AG08396 (cell line): ENCODE measurements at places on chromosomes 5 and 9.

DNA sequence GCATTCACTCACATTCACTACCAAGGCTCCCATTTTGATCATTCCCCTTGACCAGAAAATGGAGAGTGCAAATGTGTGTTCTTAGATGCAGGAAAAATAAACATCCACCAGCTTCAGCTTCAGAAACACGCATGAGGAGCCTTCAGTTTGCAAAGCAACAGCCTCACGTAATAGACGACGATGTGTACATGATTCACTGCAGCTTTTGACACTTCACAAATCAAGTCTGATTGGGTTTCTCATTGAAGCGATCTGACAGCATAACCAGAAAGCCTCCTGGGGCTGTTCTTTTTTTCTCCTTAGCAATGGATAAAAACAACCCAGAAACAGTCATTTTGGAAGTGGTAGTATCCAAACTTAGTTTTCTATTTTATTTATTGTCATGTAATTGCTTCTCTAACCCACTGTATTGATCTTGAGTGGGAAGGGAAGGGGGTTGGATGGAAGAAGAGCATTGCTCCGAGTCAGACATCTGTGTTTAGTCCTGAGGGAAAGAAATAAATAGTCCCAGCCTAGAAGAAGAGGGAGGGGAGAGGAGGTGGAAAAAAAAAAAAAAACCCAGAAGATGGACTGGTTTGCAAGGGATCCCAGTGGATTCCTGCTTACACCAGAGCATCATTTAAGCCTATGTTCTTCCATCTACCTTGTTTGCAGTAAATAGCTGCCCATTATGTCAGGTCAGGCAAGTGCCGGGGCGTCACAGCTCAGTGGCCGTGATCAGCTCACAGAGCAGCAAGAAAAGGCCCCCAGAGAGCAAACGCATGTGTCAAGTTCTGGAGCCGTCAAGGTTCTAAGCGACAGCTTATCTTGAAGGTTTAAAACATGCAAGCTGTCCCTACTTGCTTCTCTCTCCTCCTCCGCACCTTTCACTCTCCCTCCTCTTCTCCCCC lies 190.2 kb upstream of the SNX2 start:
- DNase-seq, result peak; percentile 13

- DNase-seq, result no peak
These were observed 7.5 kb downstream of the CTSL start for GRCh38 chr9:87733273-87734052.

- DNase-seq, result no peak
These were observed 41.3 kb upstream of the S1PR3 start for GRCh38 chr9:88949961-88950340.

- DNase-seq, result no peak
These were observed 64.9 kb downstream of the DTWD2 start for GRCh38 chr5:118923295-118924005.

DNA sequence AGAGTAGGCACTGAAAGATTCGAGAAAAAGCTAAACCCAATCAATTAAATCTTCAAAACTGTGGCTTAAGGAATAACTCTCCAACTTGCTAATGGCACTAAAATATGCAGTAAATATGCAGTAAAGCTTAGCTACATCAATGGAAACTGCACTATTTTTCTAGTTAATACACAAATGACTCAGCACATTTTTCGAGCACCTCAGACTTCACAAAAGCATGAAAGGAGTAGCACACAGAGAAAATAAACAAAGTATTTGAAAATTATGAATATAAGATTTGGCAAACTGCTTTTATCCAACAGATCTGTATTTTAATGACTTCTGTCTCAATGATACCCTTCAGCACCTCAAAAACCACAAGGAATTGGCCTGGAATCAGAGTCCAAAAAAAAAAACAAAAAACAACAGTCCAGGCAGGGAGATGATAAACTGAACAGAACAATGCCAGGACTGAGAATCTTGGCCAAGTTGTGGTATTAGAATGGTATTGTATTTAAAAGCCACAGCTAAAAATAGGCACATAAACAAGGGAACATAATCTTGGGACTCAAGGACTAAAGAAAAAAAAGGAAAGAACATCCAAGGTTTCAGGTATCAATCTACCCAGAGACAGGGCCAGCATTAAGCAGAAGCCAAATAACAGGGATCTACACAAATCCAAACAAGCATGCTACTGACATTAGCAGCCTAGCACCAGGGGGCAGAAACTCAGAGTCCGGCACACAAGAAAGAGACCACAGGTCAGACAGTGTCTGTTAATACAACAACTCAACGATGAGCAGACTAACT lies 21.4 kb downstream of the TMEM245 start:
- DNase-seq, result peak; percentile 18

DNA sequence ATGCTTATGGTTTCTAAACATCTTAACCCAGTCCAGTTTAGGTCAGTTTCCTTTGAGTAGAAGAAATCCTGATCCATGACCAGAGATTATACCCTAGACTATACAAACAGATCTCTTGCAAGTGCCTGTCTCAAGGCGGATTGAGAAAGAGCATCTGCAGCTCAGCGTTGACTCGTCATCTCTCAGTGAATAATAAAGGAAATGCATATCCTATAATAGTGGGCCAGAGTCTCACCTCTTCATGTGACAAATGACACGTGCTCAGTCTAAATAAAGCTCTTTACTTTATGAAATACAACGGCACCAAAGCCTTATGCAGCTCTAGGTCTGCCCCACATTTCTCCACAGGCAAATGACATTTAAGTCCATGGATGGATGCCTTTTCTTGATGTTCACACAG lies 179.4 kb upstream of the NR3C1 start:
- DNase-seq, result no peak

DNA sequence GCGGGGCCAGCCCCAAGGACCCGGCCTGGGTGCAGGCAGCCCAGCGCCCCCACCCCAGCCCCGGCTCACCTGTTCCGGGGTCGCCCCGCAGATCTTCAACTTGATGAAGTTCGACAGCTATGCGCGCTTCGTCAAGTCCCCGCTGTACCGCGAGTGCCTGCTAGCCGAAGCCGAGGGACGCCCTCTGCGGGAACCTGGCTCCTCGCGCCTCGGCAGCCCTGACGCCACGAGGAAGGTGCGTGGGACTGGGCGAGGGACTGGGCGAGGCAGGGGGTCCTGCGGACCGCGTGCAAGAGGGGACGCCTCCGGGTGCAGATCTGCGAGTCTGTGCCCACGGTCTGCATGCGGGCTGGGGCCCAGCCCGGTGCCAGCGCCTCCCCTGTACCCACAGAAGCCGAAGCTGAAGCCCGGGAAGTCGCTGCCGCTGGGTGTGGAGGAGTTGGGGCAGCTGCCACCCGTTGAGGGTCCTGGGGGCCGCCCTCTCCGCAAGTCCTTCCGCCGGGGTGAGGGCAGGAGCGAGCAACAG lies 9.7 kb downstream of the RGS14 start:
- no peak for DNase-seq

DNA sequence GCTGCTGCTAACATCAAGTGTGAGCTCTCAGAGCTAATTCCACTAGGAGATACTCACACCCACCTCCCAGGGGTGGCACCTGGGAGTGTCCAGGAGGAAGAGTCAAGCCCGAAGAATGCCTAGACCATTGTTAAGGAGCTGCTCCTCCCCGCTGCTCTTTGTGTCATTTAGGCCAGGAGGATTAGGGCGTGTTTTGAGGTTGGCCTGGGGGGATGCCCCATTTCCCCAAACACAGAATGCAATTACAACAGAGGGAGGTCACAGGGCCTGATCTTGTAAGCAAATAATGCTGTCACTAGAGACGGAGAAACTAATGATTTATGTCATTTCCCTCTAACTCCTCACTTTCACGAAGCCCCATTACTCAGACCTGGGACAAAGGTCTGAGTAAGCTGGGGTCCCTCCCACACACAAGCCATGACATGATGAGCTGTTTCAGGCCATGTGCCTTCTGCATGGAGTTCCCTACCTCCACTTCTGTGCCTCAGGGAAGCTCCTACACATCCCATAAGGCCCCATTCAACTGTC lies 312.5 kb downstream of the ACTL7B start:
- no peak for DNase-seq

DNA sequence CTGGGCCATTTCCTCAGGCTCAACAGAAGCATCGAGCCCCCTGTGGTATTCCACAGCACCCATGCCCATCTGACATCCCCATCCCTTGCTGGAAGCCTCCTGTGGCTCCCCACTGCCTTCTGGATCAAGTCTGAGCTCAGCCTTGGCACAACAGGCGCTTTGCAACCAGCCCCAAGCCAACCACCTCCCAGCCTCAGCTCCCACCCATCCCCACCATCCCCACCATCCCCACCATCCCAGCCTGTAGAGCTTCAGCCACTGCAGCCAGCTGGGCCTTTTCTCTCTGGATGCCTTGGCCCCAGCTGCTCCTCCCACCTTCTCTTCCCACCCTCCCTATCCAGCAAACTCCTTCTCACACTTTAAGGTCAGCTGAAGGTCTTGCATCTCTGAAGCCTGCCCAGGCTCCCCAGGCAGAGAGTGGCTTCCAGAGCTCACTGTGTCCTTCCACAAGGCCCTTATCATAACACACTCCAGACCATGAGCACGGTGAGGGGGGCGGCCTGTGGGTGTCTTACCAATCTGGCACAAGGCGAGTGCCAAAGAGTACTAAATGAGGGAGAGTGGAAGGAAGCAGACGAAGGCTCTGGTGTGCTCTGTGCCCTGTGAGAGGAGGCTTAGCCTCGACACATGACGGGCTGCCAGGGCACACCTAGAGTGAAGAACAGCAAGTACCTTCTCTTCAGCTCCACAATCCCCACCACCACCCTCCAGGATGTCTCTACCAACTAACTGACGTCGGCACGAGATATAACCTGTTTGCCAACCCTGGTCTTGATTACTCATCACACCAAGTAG lies 6.5 kb downstream of the HIGD2A start:
- DNase-seq, result peak; percentile 45

GRCh38 chr9:128936171-128936865 lies 11.1 kb downstream of the DOLK start:
- DNase-seq, result no peak

DNA sequence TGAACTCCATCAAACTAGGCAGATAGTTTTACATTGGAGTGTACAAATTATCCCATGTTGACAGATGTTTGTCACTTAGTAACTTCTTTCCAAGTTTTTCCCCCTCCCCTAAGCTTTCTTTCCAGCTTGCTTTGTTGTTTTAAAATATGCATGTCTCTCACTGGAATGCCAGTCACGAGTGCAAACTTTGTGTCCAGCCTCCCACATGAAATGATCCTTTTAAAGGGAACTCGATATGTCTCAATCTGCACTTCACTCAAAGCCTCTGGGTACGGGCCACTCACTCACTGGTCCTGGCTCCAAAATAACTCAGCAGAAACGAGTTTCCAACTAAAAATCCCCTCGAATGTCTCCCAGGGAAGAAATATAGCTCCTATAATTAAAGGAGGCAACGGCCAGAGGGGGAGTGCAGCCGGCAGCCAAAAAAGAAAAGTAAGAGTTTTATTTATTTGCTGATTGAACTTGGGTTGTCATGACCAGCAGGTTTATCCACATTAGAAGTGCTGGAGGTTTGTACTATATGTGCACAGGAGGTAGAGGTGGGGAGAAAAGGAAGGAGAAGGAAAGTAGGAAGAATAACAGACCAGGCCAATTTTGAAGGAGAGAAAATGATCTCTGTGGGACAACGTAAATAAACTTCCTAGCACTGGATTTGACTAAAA lies 17.5 kb downstream of the NR2F1 start:
- DNase-seq, result peak; percentile 68

GRCh38 chr5:89934069-89934468 lies 475.5 kb downstream of the CETN3 start:
- DNase-seq, result no peak

DNA sequence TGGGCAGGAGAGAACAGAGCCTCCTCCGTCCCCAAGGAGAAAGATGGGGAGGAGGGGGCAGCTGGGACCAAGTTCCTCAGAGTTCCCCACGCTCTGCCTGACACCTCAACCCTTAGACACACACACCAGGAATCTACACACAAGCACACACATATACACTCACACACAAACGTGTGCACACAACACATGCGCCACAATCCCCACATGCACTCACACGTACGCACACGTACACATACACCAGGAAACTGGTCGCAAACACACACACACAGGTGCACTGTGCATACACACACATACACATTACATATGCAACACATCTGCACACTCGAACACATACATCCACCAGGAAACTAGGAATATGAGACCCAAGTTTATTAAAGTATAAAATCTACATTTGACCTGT lies 50.4 kb downstream of the ROR2 start:
- DNase-seq, result no peak

DNA sequence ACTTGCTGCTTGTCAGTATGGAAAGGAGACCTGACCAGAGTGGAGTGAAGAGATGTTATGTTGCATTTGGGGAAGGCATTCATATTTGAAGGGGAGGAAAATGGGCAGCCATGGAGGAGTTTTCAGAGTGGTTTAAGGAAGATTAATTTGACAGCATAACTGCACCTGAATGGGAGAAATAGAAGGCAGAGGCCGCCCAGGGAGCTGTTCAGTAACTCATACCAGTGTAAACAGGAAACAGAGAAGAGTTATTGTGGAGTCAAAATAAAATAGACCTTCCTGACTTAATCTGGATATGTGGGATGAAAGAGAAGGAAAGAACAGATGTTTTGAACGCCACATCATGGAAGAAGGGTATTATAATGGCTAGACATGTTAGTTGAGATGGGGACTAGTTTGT lies 13.4 kb downstream of the SLC44A1 start:
- DNase-seq, result no peak

- DNase-seq, result no peak
These were observed 362.4 kb downstream of the CDH18 start for GRCh38 chr5:19625562-19625961.

GRCh38 chr5:79547429-79547822 lies 33.5 kb upstream of the HOMER1 start:
- DNase-seq, result no peak
